Activated CD4-positive, alpha-beta T cell treated with anti-CD3 and anti-CD28 coated beads, Interleukin-2, amount 50 U/mL, for 4 hours (primary cell): ENCODE measurements at places on chromosomes 11 and 22.

DNA sequence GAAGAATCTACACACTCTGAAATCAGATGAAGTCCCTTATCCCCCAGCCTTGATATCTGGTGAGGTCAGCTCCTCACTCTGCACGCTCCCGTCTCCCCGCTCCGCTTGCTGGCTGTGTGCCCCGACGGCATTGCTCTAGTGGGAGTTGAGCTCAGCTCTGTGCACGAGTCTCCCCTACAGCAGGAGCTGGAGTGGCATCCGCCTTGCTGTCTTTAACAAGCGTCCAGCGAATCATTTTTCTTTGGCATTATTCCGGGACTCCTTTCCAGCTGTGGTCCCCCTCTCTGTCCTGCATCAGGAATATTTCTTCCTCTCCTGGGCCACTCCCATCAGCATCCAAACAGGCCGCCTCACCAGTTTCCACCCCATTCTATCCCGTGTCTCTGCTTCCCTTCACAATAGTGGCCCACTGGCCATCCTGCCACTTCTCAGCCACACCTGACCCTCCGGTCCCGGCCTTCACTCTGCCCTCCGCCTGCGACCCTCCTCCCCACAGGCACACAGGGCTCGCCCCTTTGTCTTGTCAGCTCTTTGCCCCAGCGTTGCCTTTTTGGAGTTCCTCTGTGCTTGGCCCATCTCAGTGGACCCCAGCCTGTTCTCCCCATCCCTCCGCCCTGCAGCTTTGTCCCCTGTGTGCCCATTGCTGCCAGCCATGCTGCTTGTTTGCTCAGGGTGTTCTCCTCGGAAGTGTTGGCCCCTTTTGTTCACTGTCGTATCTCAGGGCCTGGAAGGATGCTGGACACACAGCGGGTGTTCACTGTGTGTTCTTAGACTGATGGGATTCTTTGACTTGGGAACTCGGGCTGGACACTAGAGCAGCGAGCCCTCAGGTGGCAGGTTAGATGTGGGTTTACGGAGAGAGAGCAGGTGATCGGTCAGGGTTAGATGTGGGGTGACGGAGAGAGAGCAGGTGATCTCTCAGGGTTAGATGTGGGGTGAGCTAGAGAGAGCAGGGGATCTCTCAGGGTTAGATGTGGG is 441.8 kb downstream of the TBC1D22A start:
- DNase-seq, result no peak

- DNase-seq, result no peak
Observed at GRCh38 chr11:4482445-4482844, at the start of gene OR52K1. Gene OR52K1, plus strand, starts transcription at chr11:4482646. Its CDS starts 6,255 bp downstream, at chr11:4488901.

DNA sequence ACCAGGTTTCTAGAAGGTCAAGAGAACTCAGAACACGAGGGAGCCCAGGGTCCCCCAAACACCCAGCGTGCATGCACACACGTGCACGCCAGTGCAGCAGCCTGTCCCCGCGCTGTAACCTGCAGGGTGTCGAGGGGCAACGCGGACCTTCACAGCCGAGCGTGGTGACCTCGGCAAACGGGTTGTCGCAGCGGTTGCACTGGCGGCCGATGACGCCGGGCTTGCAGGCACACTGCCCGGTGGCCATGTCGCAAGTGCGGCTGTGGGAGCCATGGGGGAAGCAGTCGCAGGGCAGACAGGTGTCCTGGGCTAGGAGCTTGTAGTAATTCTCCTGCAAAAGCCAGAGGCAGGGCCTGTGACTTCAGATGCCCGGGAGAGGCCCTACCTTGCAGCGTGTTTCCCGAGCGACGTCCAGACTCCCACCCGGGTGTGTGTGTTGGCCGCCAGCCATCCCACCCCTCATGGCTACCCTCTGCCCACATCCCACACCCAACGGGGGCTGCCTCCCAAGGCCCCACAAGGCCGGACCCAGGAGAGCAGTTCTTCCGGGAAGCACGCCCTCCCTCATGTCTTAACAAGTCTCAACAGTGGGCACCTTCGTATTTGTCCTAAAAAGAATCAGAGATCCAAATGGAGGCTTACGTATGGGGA is 56.1 kb downstream of the TRMU start:
- DNase-seq, result no peak

GRCh38 chr22:38313384-38313955 is 3.8 kb downstream of the CSNK1E start:
- DNase-seq, result no peak

- DNase-seq, result no peak
Observed at GRCh38 chr22:38729946-38730345, 24.2 kb downstream of the GTPBP1 start.

GRCh38 chr22:47221840-47222615 is 459.6 kb downstream of the TBC1D22A start:
- DNase-seq, result no peak

DNA sequence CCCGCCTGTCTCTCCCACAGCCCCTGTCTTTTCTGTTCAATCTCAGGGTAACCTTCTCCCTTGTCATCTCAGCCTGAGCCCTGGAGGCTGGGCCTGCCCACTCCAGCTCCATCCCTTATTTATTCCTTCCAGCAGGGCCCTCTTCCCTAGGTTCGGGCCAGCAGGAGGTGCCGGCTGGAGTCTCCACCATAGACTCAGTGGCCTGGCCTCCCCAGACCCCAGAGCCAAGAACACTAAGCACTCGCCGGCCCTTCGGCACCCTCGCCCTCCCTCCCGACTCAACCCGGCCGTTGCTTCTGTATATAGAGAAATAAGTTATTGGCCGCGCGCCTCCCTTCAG is 1.4 kb upstream of the RAB1B start:
- DNase-seq, result no peak

GRCh38 chr22:24007253-24008021 is 2.2 kb upstream of the GSTT4 start:
- DNase-seq, result no peak

- no peak for DNase-seq
Observed at GRCh38 chr11:6111673-6112072, 4.2 kb downstream of the OR56B4 start.

DNA sequence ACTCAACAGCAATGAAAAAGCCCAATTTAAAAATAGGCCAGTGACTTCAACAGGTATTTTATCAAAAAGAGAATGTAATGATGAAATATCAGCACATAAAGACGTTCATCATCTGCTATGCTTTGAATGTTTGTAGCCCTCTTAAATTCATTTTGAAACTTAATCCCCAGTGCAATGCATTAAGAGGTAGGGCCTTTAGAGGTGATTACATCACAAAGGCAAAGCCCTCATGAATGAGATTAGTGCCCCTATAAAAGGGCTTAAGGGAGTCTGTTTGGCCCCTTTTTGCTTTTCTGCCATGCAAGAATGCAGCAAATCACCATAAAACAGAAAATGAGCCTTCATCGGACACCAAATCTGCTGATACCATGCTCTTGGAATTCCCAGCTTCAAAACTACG is 637.0 kb downstream of the DLG2 start:
- no peak for DNase-seq

DNA sequence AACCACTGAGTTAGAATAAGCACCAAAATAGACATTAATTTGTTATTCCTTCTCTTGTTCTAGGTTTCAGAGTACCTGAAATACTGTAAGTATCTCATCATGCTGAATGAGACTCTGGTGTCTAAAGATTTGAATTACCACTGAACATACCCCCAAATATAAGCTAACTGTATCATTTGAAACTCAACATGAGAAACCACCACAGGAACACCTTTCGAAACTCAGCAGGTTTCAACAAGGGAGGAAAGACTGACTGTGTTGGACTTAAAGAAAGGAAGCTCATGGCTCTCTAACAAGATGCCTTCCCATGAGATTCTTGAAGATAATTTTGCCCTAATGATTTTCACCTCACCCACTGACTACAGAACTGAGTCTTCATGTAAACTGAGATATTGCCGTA is 37.0 kb downstream of the PRCP start:
- DNase-seq, result no peak

- DNase-seq, result no peak
Observed at GRCh38 chr22:22954656-22955055, 67.0 kb downstream of the IGLL5 start.

GRCh38 chr11:35629914-35630313 is 11.7 kb downstream of the FJX1 start:
- DNase-seq, result no peak

- no peak for DNase-seq
Observed at GRCh38 chr11:120024046-120024445, 113.9 kb downstream of the TRIM29 start.

DNA sequence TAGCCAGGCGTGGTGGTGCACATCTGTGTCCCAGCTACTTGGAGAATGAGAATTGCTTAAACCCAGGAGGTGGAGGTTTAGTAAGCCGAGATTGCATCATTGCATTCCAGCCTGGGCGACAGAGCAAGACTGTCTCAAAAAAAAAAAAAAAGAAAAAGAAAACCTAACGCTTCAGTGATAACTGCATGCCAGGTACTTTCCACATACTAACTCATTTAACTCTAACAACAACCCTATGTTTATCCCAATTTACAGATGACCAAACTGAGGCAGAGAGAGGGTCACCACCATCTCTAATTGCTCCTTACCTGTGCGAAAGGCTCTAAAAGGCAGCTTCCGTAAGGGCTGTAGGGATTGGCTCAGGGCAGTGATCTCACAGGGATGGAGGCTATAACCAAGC is 11.6 kb downstream of the PISD start:
- DNase-seq, result no peak

DNA sequence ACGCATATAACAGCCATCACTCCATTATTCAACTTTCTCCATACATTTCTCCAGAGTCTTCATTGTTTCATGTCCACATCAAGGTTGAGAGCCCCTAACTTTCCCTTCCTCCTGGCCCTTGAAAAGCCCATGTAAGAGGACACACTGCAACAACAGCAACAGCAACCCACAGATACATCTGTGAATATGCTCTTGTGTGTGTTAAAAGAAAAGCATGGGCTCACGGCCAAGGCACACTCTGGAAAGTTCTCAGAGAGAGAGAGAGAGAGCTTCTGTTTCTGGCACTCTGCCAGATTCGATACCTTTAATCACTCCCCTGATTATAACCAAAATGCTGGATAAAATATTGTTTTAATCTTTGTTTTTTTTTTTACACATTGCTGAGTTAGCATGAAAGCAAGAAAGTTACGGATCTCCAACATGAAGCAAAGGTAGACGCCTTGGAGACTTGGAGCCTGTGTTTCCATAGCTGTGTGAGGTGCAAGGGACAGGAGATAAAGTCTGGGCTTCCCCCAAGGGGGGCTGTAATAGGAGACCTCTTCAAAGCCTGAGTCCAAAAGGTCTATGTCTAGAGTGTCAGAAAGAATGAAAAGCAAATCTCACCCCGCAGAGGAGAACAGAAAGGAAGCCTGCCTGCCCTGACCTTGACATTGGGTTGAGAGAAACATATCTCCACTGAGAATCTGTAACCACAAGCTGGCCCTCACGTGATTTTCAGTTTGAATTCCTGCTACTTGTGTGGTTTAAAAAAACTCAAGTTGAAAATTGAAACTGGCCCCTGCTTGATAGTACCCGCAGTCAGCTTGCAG is 33.7 kb upstream of the MPPED1 start:
- no peak for DNase-seq

GRCh38 chr11:124793466-124794278 is 6.5 kb downstream of the MSANTD2 start:
- no peak for DNase-seq

DNA sequence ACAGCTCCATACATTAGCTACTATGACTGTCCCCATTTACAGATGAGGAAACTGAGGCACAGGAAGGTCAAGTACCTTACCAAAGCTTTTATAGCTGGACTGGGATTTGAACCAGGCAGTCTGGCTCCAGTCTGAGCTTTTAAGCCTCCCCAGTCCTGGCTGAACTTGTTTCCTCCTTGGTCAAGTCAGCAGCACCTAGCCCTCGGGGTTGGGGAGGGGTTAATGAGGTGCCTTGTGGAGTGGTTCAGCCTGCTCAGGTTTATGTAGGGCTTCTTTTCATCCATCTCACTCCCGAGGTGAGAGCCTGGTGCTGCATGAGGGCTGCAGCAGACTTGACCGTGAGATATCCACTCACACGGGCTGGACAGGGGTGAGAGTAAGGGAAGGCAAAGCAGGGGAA is 36.7 kb upstream of the GCAT start:
- DNase-seq, result no peak

DNA sequence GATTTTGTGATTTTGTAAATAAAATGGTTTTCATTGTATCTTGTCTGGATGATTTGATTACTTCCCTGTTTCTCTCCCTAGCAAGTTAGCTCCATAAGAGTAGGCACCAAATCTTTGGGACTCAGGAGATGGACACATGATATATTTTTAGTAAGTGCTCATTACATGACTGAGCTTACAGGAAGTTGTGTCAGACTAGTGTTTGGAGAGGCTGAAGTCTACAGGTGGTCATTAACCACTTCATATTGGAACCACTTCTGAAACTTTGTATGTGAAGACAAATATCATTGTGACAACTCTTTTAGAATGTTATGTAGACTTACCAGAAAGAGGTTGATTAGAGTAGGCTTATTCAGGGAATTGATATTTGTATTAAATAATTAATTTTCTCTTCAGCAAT is 19.1 kb downstream of the ARHGAP42 start:
- DNase-seq, result no peak

DNA sequence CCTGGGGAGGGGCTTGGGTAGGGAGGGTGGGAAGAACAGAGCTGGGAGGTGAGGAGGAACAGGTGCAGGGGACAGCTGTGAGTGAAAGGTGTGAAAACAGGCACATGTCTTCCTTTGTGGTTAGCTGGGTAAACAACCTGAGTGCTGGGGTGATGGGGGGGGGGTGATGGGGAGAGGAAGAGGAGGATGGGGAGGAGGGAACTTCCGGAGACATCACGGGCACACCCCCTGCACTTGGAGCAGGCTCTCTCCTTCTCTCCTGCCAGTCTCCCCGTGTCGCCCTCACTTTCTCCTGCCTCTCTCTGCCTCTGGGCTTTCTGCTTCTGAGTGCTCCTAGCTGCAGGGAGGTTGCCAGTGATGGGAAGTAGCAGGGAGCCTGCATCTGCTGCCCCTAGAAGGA is 8.8 kb downstream of the CXCR5 start:
- no peak for DNase-seq

DNA sequence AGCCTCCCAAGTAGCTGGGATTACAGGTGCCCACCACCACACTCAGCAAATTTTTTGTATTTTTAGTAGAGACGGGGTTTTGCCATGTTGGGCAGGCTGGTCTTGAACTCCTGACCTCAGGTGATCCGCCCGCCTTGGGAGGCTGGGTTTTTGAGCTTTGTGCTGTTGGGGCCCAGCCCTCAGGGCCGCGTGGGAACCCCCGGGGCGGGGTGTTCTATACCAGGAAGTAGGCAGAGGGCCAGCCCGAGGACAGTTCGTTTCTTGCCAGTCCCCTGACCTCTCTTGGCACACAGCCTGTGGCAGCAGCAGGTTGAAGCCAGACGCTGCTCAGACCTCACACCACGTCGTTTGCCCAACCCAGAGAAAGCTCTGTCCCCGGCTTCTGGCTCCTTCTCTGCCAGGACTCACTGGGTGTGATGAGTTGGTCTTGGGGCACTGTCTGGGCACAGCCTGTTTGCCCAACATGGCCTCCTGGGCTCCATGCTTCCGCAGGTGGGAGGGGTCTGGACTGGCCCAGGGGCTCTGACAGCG is 24.9 kb upstream of the CHKA start:
- DNase-seq, result no peak

DNA sequence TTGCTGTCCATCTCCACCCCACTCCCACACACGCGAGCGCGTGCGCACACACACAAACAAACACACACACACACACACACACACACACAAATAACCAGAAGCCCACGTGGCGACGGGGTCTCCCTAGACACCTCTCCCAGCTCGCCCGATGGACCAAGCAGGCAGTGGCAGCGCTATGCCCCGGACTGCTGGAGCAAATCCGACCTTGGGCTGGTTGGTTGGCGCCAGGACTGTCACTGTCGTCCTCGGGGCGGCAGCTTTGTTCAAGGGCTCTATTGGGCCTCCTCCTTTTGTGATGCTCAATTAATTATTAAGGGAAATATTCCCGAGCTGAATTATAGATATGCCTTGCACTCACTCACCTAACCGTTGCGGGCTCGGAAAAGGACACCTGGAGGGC is 1.7 kb upstream of the KCNA4 start:
- no peak for DNase-seq

GRCh38 chr11:3163241-3163981 is 1.7 kb downstream of the OSBPL5 start:
- no peak for DNase-seq
